ENCODE measurements at places on chromosomes 2 and 18.

DNA sequence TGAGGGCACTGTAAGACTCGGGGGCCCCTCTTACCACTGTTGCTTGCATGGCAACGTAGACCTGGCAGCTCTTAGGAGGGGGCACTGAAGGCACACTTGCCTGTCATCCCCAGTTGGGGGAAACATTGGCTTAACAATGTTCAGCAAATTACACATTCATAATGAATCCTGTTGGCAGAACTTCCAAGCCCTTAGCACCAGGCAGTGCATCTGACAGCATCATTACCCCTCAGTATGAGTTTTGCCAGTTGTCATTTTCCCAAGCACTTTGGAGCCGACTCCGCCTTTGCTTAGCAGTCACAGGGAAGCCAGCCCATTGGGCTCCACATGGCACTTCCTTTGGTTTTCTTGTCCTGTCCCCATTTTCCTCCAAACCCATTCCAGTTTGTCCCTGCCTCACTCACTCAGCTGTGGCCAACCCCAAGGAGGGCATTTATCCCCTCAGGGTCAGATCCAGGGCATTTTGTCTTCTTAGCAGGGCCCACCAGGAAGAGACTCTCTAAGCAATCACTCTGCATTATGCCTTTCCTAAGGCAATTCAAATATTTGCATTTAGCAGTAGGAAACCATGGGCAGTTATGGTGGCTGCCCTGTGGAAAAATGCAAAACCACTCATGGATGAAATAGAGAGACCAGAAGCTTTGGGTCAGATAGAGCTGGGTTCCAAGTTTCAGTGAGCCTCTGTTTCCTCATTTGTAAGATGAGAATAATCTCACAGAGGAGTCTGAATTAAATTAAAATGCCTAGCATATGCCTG is 73.9 kb downstream of the VSNL1 start:
- no peak for DNase-seq

GRCh38 chr2:129877289-129877741 is 102.2 kb upstream of the RAB6C start:
- DNase-seq: peak; percentile 76

- no peak for DNase-seq
These were observed 27.1 kb upstream of the STEAP3 start for GRCh38 chr2:119196301-119197125.

DNA sequence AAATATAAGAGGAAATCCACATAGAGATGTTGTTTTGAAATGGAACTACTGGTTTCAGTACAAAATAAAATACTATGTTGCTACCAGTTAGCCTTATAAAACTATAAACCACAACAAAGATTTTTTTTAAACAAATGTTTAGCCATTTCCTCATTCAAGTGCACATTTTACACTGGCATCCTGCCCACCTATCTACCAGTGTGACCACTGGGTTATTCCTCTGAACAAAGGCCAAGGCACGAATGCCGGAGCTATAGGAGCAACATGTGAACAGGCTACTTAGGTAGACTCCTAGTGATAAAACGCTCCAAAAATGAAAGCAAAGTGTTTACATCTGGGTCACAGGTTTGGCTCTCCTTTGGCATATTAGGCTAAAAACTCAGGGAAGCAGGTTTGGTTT is 31.8 kb upstream of the SULT1C4 start:
- DNase-seq: no peak

- DNase-seq: peak; percentile 41
These were observed 34.3 kb upstream of the PPP1CB start for GRCh38 chr2:28717339-28717758.

DNA sequence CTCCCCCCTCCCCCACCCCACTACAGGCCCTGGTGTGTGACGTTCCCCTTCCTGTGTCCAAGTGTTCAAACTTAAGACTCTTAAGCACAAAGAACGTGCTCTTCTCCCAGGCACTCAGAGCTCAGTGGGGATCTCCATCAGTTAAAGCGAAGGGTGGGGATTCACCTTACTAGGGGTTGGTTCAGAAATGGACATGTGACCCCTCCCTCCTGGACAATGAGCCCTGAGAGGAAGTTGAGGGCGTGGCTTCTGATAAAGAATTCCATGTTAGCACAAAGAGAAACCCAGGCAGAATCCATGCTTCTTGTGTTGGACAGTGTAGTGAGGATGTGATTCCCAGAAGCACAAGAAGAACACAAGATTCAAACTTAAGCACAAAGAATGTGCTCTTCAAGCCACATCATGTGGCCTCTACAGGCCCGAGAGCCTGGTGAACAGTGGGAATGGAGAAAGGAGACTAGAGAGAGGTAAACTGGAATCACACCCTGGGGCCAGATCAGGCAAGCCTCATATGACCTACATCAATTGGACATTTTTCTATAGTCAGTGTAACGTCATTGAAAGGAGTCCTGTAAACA is 78.1 kb upstream of the TTC39C start:
- DNase-seq: no peak

DNA sequence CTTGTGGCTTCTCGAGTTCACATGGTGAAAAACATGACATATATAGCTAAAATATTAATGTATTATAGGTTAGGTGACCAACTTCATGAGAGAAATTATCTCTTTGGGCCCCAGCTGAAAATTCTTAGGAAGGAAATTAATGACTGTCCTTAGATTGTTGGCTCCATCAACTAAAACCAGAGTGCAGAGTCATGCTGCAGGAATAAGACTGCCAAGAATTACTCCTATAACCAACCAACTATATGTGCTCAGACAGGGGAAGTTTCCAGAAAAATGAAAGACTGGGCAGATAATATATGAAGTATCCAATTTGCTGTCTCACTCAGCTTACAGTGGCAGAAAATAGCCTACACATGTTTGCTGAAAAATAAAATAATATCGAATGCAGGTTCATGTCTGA is 71.0 kb upstream of the TMEFF2 start:
- DNase-seq: no peak

DNA sequence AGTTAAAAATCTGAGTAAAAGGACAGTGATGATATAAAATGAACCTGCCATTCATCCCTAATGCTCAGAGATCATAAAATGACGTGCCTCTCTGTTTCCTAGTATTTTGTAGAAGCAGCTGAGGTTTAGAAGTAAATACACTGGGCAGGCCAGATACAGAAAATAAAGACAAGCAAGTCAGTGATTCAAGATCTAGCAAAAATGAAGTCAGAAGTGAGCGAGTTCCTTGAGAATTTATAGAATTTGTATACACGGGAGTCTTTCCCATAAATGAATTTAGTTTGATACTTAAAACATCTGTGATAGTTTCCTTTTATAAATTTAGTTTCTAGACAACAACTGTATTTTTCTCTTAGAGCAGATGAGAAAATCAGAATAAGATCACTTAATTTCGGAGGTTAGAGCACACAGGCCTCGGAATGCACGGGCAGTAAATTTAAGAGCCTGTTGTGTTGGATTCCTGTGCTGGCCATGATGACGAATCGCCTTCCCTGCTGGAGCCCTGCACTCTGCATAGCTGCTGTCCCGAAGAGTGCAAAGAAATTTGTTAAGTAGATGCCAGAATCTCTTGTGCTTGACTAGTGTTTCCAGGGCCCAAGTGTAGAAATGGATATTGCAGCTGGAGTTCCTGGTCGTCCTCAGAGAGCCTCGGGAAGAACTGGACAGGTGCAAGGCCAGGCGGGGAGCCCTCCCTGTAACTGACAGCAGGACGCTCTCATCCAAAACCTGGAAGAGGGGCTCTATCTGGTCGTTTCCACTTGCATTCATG is 83.7 kb upstream of the RBM44 start:
- no peak for DNase-seq

DNA sequence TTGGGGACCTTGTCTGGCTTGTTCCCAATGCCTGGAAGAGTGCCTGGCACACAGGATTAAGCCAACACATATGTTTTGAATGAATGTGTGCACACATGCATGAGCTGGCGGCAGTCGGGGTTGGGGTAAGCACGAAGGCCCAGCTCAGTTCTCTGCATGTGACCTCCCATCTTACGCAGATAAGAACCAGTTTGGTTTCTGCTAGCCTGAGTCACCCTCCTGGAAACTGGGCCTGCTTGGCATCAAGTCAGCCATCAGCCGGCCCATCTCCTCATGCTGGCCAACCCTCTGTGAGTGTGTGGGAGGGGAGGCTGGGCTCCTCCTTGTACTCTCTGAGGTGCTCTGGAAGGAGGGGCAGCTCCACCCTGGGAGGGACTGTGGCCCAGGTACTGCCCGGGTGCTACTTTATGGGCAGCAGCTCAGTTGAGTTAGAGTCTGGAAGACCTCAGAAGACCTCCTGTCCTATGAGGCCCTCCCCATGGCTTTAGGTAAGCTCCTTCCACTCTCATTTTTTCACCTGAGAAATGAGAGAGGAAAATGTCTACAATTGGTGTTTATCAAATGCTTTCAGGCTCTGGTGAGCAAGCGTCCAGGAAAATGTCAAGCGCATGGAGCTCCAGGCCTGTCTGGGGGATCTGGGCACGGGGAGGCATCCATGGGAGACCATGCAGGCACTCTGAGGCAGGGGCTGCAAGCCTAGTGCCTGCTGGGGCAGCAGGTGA is 9.7 kb upstream of the IL1RN start:
- DNase-seq: no peak

- no peak for DNase-seq
These were observed 3.2 kb downstream of the EPAS1 start for GRCh38 chr2:46300406-46300832.

GRCh38 chr2:74361327-74361726 is 18.1 kb upstream of the SLC4A5 start:
- DNase-seq: no peak

DNA sequence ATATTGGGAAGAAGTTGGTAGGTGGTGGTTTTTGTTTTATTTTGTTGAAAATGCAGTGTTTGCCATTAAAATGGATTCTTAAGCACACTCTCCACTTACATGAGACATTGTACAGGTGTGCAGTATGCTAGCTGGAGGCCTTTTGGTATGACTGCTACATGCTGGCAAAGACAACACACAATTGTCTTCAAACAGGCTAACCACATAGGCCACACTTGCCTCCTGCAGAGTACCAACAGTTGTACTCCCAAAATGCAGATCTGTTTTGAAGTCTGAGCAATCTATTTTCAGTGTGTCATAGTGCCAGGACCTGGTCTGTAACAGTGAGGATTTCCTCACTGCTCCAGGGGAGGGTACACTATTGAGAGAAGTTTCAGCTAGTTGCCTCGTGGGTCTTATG is 213.6 kb downstream of the ZRANB3 start:
- no peak for DNase-seq

- DNase-seq: no peak
These were observed 74.3 kb downstream of the SNTG2 start for GRCh38 chr2:1024981-1025380.

DNA sequence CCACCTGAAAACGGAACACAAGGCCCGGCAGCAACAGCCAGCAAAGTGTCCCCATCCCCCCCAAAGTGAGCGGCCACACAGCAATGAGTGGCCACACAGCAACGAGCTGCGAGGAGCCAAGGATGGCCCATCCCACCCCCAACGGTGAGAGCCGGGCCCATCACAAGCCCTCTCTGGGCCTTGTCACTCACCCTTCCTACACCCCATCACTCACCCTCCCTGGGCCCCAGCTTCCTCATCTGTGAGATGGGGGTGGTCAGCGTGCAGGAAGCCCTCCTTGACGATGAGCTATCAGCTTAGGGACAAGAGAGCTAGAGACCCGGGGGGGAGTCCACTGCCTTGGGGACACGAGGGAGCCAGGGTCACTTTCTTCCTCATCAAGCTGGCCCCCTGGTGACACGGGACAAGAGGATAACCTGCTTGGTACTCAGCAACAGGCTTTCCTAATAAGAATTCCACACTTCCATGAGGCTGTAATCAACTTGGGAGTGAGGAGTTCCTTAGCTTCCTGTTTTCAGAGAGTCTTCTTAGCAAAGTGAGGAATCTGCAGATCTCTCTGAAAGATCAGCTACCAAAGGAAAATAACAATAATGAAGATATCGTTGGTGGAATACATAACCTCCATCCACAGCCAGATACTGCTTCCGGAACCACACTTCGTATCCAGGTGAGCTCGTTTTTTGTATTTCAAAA is 92.8 kb downstream of the HDAC4 start:
- DNase-seq: no peak

GRCh38 chr2:221166292-221166691 is 405.8 kb downstream of the EPHA4 start:
- DNase-seq: no peak

Measured in Caki2 (cell line).